ENCODE measurements at places on chromosomes 5 and 9.

- no peak for DNase-seq
These were observed 13.9 kb downstream of the PCDH12 start for GRCh38 chr5:141944076-141944475.

GRCh38 chr5:102231693-102232619 is 64.1 kb downstream of the SLCO4C1 start:
- DNase-seq, result no peak

DNA sequence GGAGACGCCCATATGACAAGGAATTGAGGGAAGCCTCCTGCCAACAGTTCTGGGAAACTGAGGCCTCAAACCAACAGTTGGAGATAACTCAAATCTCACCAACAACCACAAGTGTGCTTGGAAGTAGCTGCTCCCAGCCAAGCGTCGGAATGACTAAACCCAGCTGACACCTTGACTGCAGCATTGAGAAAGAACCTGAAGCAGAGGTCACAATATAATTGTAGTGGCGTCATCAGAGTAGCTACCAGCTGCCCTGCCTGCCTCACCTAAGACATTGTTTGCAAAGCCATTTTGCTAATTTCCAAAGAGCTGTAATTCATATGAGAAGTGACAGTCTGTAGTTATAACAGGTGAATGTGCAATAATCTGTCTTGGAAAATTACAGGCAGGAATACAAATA is 40.8 kb upstream of the ANKRD31 start:
- DNase-seq, result no peak

DNA sequence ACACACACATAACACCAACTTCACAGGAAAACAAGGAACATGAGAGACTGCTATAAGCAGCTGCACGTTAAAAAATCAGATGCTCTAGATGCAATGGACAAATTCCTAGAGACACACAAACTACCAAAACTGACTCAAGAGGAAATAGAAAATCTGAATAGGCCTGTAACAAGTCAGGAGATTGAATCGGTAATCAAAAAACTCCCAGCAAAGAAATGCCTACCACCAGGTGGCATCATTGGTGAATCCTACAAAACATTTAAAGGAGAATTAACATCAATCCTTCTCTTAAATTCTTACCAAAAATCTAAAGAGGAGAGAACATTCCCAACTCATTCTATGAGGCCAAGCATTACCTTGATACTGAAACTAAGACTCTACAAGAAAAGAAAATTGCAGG is 54.9 kb downstream of the NDST1 start:
- DNase-seq, result no peak

- no peak for DNase-seq
These were observed 158.0 kb downstream of the SEMA5A start for GRCh38 chr5:9387879-9388278.

- DNase-seq, result no peak
These were observed 1.5 kb downstream of the MPDZ start for GRCh38 chr9:13278023-13278367.

DNA sequence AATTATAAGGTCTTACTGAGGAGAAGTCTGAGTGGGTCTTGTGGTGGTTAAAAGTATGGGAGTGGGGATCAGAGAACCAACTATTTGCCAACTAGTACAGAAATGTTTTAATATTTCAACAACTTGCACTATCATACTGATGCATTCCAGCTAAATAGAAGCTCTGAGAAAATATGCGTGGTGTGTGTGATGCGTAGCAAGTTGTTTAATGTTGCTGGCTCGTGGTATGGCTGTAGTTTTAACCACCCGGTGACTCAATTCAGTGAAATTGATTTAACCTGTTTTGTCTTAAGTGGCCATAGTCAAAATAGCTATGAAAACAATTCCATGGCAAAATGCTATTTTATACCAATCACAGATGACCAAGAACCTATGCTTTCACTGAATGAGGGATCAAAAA is 176.5 kb upstream of the SLC24A2 start:
- no peak for DNase-seq

Data from stimulated activated CD4-positive, alpha-beta T cell treated with anti-CD3 and anti-CD28 coated beads, Interleukin-1b, Interleukin-23, amount 100 ng/mL, for 1 hour (primary cell).